ENCODE measurements at places on chromosomes 1 and 21.

- no peak for DNase-seq
Measured at GRCh38 chr1:169872906-169873305, 20.8 kb downstream of the SCYL3 start.

- no peak for DNase-seq
Measured at GRCh38 chr1:180415236-180415848, 87.0 kb downstream of the ACBD6 start.

- DNase-seq = no peak
Measured at GRCh38 chr1:174519844-174520243, 72.1 kb downstream of the GPR52 start.

GRCh38 chr21:44365251-44365966, 12.0 kb downstream of the TRPM2 start:
- DNase-seq = no peak

DNA sequence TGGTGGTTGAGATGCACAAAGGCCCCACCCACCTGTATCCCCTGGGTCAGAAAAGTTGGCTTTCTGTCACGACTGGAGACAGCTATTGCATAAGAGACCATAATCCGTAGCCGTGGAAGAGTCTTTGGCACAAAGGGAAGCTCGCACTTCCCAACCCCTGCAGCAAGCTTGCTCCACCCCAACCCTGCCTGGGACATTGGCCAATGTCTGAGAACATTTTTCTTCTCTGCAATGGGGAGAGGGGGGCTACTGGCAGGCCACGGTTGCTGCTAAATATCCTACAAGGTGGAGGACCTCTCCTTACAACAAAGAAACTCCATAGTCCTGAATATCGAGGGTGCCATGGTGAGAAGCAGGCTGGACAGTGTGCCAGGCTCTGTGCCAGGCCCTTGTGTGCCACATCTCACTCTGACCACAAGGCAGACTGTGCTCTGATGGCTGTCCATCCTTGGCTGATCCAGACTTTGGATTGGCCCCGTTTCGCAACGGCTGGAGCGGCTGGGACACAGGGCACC, 104.1 kb downstream of the CSMD2 start:
- no peak for DNase-seq

Measured in stimulated activated CD8-positive, alpha-beta memory T cell treated with anti-CD3 and anti-CD28 coated beads, Interleukin-7, amount 100 ng/mL, for 4 hours (primary cell).